ENCODE measurements at places on chromosomes 1 and 21.

GRCh38 chr1:43835082-43836021 is 98.2 kb upstream of the ARTN start:
- peak; percentile 89 for DNase-seq

DNA sequence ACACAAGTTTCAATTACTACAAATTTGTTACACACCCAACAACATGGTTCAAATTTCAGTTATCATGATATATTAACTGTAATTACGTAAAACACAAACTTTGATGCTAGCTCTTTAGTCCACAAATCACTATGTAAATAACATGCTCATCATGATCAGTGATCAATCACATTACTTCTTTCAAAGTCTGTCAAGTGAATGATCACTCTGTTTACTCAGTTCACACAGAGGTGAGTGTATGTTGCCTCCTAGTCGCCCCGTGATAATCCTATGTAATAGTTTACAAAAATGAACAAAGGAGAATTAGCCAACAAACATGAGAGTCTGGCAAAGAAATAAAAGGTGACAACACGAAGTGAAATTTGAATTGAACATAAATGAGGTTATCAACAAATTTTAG is 14.3 kb downstream of the EDEM3 start:
- DNase-seq: no peak

DNA sequence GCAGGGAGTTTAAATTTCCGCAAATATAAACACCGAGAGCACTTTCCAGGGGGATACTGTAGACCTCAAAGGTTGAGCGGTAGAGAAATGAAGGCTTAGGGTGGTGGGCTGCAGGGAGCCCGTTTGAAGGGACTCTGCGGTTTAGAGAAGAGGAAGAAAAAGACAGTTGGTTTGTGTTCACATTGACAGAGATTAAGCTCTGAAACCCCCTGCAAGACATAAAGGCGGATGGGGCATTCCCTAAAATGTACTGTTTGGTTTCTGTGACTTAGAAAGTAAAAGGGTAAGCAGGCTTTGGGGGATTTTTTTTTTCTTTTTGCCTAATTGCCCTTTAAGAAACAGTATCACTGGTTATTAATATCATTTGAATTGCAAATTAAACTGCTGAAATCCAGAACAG is 1.3 kb downstream of the KAZN start:
- DNase-seq: no peak

GRCh38 chr1:19799230-19800075 is at the start of gene TMCO4:
Gene TMCO4 (minus strand): TSS chr1:19799916. CDS start chr1:19780758, 19,158 bp downstream.
- peak; percentile 87 for DNase-seq

GRCh38 chr1:46478721-46479485 is 10.7 kb upstream of the DMBX1 start:
- DNase-seq: no peak

DNA sequence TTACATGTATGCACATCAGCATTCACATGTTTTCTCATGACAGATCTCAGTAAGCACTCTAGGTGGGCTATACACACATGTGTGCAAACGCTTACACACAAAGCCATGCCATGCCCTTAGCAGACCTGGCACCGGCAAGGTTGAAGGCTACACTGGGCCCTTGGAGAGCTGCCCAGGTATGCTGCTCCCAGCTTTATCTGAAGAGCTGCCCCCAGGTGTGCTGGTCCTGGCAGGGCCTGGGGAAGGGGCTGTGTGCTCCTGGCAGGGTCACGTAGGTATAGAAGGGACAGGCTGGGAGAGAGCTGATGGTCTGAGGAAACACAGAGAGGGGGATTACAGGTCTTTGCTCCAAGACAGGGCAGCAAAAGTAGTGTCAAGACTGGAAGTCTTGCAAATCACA is 146.7 kb upstream of the VANGL1 start:
- DNase-seq: no peak

DNA sequence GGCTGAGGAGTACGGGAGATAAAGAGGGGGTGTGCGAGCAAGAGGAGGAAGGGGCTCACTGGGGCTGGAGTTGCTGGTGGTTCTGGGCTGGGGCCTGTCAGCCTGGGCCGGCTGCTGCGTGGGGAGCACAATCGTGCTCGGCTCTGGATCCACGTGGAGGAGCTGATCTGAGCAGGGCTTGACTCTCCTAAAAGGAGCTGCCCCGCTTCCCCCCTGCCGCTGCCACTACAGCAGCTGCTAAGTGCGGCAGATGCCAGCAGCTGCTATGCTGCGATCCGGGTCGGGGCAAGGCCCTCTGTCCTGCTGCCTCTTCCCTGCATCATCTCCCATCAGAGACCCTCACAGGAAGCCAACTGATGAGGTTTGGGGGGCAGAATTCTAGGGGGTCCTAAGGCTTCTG is 165.9 kb downstream of the PCBP3 start:
- no peak for DNase-seq

DNA sequence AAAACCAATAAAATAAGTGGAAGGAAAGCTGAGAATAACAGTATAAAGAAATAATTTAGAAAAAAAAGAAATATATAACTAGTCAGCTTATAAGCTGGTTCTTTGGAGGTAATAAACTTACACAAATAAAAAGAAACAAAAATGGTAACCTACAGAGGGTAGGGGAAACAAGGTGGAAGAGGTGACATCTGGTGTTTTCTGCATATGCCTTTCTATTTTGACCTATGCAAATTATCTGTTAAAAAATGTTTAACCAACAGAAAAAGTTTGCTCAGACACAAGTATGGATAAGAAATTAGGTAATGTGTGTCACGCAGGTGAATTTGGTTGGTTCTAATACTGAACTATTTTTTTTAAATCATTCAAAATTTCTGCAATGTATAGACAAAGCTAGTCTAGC is 53.6 kb upstream of the DMRTA2 start:
- no peak for DNase-seq

- DNase-seq: peak; percentile 48
Measured at GRCh38 chr1:175757381-175758015, 14.1 kb upstream of the TNR start.

GRCh38 chr1:77395051-77395450 is 113.2 kb downstream of the AK5 start:
- no peak for DNase-seq

GRCh38 chr1:164226977-164227376 is 332.0 kb upstream of the PBX1 start:
- DNase-seq: no peak

DNA sequence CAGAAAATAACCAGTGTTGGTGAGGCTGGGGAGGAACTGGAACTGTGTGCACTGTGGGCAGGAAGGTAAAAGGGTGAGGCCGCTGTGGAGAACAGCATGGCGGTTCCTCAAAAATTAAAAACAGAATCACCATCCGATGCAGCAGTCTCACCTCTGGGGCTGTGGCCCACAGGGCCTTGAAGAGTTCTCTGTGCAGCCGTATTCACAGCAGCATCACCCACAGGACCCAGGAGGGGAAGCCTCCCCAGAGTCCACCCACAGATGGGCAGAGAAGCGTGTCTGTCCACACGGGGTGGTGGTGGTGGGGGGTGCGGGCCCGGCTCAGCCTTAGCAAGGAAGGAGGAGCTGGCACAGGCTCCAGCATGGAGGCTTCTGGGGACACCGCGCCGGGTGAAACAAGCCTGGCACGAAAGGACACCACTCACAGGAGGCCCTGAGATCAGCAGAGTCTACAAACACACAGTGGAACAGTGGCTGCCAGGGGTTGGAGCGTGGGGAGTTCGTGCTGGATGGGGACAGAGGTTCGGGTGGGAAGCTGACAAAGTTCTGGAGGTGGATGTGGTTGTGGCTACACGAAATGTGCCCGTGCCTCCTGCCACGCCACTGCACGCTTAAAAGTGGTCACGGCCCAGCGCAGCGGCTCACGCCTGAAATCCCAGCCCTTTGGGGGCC is 11.5 kb downstream of the MORN1 start:
- DNase-seq: no peak

DNA sequence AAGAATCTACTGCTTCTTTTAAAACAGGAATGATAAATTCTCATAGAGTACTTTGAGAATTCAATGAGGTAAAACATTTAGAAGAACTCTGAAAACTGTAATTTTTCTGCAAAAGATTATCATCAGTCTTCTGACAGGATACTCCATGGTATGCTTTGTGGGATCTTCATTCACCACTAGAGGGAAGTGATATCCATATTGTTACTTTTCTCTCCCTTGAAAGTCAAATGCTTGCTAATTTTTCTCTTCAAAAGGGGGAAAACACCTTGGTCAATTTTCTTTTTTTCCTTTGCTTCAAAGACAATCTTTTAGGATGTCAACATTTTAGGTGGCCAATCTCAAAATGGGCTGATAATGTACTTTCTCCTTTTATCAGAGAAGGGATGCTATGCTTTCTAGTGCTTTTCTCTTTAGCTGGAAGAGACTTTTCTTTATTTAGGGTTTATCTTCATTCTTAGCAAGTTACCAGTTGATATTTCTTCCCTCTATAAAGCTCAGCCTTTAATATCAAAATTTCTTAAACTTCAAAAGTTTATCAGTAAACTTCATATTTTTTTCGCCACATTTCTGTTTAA is 95.5 kb downstream of the NEGR1 start:
- DNase-seq: peak; percentile 16

GRCh38 chr1:79501153-79501552 is 494.6 kb upstream of the ADGRL4 start:
- DNase-seq: no peak

DNA sequence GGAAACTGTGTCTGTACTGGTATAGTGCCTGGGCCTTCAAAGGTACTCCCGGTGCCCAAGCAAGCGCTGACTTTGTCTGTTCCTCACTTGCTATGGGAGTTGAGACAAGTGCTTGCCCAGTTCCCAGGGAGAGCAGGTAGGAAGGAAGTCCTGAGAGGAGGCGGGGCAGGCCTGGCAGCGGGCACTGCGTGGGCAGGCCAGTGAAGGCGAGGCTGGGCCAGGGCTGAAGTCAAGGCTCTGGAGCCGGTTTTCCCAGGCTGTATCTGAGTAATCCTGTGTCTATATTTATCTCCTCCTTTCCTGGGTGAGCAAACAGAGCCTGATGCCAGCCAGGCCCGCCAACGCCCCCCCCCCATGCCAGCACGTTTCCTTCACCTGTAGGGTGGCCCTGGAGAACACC is 15.9 kb upstream of the EDN2 start:
- DNase-seq: no peak

- no peak for DNase-seq
Measured at GRCh38 chr1:170402476-170403311, 129.3 kb upstream of the GORAB start.

GRCh38 chr1:207581496-207582153 is 63.3 kb upstream of the CR1L start:
- no peak for DNase-seq

- peak; percentile 18 for DNase-seq
Measured at GRCh38 chr1:81998165-81998564, 197.4 kb downstream of the ADGRL2 start.

DNA sequence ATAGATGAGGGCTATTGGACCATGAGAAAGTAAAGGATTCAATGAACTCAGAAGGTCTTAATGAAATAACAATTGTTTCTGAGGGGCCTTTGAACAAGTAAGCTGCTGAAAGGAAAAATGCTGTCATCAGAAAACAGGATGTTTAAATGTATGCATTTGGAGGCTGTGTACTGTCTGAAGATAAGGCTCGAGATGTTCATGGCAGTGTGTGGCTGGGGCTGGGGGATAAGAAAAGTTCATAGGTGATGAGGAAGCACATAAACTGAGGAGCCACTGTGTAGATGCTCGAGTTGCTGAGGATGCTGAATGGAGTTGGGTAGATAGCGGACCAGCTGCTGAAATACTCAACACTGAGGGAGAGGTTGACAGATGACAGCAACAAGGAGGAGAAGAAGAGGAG is 17.8 kb downstream of the THEM4 start:
- DNase-seq: no peak

- DNase-seq: peak; percentile 90
Measured at GRCh38 chr1:224497714-224498573, 63.3 kb upstream of the WDR26 start.

GRCh38 chr1:114979278-114979891 is 50.2 kb upstream of the TSHB start:
- peak; percentile 31 for DNase-seq

GRCh38 chr21:41971891-41972290 is 18.1 kb upstream of the C2CD2 start:
- no peak for DNase-seq

- DNase-seq: no peak
Measured at GRCh38 chr21:26800001-26800400, 45.2 kb downstream of the ADAMTS1 start.

DNA sequence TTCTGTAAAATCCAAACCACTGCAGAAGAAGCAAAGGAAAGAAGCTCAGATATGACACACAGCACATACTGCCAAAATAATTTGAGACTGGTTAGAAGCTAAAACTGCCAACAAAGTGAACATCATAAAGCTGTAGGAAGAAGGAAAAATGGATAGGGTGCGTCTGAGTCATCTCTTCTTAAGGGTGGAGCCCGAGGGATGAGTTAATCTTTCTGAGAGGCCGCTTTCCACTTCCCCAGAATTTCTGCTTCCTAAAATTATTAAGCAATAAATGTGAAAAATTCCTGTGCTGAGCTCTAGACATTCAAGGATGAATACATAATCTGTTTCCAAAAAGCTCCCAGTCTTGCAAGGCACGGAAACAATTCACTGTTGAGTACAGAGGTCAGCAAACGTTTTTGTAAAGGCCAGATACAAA is 20.1 kb downstream of the PPT1 start:
- peak; percentile 83 for DNase-seq

All from AG20443 (cell line).